NCI-H524 treated with DMSO at 0.1 percent for 48 hours (cell line): ENCODE measurements at places on chromosomes 7 and 10.
A peak's percentile ranks its signal among the peaks of the same experiment; 100 is the strongest.

DNA sequence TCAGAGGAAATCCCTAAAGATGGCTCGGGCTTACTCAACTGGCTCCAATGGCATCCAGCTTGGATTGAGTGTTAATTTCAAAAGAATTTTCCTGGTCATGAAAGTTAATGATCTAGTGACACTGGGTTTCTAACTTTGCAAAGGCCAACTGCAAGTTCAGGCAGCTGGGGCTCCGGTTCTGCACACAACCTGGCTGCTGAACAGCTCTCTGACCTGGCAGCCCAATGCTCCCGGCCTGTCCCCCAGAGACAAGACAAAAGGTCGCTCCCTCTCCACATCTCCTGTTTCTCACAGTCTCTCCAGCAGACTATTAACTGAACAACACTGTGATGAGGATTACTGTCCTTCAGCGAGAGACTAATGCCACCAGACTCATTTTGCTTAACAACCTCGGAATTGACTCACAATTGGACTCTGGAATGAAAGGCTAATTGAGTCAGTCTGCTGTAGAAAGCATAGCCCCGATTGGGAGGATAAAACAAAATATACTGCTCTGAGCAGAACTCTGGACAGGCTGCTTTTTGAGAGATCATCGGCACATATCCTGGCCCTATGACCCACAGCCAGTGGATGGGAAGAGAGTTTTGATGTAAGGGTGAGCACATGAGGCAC lies 174.5 kb downstream of the GFRA1 start:
- DNase-seq, result no peak

DNA sequence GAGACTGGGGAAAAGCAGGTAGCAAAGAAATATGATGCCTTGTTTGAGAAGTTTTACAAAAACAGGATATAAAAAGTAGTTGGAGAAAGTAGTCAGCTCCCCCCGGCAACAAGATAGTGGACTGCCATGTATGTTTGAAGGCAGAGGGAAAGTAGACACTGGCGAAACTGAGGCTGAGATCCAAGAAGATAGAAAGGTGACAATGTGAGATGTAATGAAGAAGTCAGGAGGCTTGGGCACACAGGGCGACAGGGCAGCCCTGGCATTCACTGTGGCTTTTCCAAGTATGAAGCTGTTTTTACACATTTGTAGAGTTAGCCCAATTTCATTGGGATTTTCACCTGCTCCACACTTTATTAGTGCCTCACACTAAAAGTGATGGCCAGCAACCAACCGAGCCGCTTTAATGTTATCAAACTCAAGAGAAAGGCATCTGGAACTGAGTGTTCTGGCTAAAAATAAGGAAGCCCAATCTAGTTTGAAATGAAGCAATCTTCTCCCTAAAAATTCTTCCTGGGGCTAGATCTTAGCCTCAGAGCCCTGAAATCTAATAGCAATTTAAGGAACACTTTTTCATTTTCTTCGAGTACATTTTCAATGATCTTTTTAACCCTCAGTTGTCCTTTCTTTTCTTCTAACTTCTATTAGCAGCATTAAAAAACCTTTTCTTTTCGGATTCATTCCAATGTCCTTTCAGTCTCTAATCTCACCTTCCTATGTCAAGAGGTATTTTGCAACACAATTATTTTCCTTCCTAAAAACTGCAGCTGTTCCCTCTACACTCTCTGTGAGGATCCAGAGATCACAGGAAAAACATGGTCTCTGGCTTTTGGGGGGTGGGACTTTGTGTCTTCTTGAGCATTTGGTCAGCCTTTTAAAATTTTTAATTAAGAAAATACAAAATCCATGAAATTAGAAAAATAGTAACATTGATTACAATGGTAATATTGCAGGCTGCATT lies 108.0 kb downstream of the RNLS start:
- DNase-seq, result no peak

DNA sequence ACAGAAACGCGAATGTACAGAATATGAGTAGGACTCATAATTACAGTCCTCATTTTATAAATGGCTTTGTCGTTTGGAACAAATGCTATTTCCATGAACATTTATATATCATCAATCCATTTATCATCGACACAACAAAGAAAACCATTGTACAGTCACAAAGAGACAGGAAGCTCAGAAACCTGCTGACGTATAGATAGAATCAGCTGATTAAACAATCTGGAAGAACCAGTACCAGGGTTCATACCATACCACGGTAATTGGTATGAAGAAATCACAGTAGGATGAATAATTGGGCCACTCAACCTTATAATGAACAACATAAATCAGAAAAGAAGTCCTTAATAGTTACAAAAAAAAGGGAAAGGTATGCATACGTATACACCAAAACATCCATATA lies 295.0 kb downstream of the PARD3 start:
- DNase-seq, result no peak

GRCh38 chr7:142248-142941 lies 50.0 kb upstream of the FAM20C start:
- DNase-seq, result no peak

DNA sequence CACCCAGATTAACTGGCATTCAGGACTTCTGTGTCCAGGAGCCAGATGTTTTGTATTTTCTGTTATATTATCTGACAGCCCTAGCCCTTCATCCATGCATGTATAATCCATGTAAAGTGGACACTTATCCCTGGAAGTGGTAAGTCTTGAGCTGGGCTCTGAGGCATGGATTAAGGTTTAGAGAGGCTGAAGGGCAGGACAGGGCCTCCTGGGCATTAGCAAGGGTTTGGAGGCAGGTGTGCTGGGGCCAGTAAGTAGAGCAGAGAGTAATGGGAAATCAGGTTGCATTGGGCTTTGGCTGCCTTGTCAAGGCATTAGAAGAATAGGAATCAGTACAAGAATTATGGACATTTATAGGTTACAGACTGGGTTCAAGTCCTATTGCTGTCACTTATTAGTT lies 138.0 kb downstream of the DYNC1I1 start:
- DNase-seq, result peak; percentile 98

- DNase-seq, result no peak
Observed at GRCh38 chr10:30631188-30631587, 1.6 kb upstream of the LYZL2 start.

- no peak for DNase-seq
Observed at GRCh38 chr10:86222336-86222650, 144.3 kb downstream of the GRID1 start.

DNA sequence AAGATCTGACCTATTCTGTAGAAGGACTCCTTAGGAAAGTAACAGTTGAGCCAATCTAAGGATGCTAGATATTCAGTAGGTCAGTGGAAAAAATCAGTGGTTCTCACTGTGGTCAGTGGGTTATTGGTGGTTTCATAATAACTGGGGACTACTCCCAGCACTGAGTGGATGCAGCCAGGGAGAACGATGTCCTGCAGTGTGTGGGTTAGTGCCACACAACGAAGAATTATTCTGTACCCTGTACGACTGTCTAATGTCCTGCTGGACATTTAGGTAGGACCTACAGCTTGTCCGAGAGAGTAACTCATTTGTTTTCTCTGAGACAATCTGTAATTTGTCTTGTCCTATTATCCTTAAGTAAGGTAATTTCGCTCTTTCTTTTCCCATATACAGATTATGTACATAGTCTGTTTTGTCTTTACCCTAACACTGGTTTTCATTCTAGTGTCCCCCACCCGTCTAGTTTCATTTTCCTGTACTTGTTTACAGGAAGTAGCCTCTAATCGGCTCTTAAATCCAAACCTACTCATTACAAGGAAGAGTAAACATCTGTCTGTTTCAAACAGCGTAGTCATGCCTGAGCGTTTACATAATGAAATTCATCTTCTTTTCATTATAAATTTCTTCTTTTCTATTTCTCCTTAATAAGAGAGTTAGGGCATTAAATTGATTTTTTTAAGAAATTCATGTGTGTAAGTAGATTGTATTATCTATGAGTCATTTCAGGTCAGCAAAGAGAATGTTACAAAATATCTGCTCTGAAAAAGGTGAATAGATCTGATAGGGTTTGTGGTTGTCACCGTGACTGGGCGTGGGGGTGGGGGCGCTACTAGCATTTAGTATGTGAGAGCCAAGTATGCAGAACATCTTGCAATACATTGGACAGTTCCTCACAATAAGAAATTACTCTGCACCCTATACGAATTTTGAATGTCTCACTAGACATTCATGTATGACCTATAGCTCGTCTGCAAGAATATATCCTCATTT lies 8.3 kb upstream of the ZC3HAV1L start:
- no peak for DNase-seq

DNA sequence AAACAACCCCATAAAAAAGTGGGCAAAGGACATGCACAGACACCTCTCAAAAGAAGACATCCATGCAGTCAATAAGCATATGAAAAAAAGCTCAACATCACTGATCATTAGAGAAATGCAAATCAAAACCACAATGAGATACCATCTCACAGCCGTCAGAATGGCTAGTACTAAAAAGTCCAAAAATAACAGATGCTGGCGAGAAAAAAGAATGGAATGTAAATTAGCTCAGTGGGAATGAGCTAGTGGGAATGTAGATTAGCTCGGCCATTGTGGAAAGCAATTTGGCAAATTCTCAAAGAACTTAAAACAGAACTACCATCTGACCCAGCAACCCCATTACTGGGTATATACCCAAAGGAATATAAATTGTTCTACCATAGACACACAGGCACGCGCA lies 287.0 kb downstream of the WDR37 start:
- no peak for DNase-seq

DNA sequence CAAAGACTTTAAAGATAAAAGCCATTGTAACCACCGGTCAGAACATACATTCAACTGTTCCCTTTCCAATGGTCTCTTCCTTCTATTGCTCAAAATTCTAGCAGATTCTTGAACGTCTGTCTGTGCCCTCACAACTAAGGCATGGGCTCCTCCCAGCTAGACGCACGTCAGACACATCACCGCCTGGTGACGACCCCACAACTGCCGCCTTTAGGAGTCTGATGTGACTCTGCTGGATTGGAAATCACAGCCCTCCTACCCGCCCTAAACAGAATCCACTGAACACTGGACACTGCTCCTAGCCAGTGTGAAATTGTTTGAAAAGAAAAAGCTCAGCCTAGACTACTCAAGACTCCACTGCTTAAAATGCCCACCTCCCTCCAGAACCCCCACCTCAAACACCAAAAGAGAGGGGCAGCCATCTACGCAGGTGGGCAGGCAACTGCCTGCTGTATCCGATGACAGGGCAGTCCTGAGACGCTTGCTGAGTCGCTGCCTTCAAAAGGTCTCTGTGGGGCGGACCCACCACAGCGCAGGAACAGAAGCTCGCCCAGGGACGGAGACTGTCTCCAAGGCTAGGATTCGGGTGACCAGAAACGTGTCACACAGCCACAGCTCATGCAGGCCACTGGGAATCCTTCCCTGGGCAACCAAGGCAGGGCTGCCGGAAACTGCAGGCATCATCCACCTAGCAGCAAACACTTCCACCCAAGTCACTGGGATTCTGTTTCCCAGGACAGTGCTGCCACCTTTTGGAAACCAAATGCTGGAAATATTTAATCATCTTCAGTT lies 34.7 kb downstream of the GSDME start:
- no peak for DNase-seq

DNA sequence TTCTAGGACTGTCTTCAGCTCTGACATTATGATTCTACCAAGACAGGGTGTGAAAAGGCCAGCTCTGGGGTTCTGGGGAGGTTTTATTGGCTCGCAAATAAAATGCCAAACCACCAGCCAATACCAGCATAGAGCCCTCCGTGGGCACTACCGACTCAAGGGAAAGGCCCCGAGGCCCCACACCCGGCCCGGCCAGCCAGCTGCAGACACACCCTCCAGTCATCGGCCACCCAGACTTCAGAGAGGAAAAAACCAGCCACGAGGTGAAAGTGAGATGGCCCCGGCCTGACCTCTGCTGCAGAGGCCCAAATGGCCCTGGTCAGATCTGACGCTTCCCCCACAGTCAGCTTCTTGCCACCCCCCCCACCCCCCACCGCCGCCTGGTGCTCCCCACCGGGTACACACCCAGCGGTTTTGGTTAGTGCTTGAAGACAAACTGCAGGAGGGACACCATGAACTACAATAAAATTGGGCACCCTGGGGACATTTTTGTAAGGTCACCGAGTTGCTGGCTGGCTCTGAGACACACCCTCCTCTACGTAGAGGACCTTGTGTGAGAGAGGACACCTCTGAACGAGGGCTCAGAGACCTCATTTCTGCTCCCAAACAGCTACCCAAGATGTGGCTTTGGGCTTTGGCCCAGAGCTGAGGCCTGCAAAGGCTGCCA lies 79.9 kb downstream of the PRKAG2 start:
- no peak for DNase-seq

GRCh38 chr7:153393666-153394065 lies 634.1 kb downstream of the ACTR3B start:
- no peak for DNase-seq

- DNase-seq, result no peak
Observed at GRCh38 chr7:135704074-135704473, 23.9 kb downstream of the SLC13A4 start.

DNA sequence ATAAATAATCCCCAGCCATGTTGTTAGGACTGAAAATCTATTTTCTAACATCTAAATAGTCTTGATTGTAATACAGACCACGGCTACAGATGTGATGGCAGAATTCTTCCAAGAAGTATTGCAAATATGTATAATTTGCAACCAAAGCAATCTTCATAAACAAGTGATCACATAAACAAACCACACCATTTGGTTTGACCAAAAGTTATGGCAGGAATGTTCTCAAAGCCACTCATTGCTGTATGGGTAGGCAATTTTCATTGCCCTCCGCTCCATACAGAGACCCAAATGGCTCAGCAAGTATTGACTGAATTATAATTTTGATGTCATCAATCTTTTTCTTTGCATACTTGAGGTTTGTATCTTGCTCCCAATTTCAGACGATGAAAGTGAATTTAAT lies 19.0 kb upstream of the RHOBTB1 start:
- no peak for DNase-seq

GRCh38 chr7:157428554-157428945 lies 91.7 kb downstream of the DNAJB6 start:
- DNase-seq, result no peak

- DNase-seq, result no peak
Observed at GRCh38 chr7:149867762-149868622, 5.8 kb upstream of the ATP6V0E2 start.

DNA sequence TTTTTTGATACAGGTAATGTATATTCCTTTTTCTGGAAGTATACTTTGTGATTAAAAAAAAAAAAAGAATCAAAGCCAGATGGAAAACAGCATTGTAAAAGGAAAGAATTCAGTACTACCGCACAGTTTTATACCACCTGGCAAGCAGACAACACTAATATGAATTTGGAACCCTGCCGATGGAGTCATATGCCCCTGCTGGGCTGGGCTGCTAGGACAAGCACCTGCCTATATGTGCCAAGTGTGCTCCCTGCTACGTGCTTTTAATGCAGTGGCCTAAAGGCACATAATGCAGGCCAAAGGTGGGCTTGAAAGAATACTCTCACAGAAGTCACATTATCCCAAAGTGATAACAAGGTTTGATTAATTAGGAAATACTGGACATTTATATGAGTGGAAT lies 29.8 kb upstream of the WAC start:
- peak; percentile 8 for DNase-seq

GRCh38 chr7:12490107-12490688 lies 80.3 kb upstream of the SCIN start:
- no peak for DNase-seq
